Urinary bladder (tissue), 4 donors: ENCODE measurements at places on chromosomes 1 and 21. TPM values are rescaled to one million over a fixed set of nuclear protein-coding genes. Genes with fewer than 3 reads are reported as not detected.

GRCh38 chr1:23169195-23169575 lies 529 bp upstream of the LUZP1 start:
- DNase-seq: no peak

DNA sequence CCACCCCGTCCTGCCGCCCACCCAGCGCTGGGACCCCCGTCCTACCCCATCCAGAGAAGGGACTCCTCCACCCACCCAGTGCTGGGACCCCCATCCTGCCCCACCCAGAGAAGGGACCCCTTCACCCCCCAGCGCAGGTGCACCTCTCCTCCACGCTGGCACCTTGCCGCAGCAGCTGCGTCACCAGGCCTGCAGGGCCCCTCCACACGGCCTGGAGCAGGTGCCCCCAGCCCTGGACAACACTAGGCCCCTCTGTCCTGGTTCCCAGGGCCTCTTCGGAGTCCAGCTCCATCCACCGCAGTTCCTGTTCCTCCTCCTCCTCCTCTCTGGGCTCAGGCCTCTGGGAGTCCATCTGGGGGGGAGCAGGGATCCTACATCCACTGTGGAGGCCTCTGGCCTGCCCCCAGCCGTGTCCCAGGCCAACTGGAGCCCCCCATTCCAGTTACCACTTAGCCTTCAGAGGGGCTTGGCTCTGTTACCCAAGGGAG lies 378 bp downstream of the ANKRD65 start:
- DNase-seq: no peak

DNA sequence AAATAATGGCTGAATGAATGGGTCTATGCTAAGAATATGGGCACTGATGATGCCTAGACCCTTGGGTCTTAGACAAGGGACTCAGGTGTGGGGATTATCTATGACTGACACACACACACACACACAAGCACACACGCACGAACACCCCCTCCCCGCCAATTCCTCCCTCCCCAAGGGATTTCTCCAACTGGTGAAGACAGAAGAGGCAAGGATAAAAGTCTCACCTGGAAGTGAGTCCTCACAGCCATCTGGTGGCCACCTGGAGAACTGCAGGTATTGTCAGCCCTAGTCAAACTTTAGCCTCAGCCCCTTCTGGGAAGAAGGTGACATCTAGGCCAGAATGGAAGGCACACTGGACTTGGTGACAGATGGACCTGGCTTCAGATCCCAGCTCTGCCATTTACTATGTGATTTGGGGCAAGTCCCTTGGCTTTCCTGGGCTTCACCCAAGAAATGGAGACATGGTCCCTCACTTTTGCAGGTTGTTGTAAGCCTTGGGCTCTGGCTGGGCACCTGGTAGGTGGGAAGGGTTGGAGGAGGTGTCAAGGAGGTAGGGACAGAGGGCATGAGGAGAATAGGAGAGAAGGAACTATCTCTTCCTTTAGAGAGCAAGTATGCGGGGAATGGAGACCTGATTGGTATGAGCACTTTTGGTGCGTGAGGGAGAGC lies 4.0 kb upstream of the GPR3 start:
- DNase-seq: no peak

DNA sequence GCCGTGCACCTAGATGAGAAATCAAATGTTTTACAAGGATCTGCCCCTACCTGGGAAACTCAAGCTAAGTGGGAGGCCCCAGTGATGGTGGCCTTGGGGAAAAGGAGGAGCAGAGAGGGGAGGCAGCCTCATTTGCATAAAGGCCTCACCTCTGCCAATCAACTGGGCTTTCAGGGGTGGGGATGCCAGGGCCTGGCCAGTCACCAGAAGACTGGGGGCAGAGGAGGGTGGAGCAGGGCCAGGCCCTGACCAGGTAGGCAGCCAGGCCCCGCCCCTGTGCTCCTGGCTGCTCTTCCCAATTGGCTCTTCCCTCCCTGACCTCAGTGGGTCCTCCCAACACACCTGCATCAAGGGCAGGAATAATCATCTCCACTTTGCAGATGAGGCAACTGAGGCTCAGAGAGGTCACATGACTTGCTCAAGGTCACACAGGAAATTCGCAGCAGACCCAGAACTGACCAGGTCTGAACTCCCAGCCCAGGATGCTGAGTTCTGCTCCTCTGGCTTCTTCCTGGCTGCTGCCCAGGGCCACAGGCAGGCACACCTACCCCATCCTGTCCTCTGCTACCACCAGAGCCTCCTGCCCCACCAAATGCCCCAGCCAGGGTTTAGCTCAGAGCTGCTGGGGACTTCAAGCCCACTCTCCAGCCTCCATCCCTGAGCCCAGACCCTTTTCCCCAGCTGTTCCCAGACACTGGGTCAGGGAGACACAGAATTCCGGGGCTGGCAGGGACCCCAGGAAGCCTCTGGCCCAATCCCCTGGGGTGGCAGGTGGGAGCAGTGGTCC lies 677.9 kb downstream of the MATN1 start:
- no peak for DNase-seq

GRCh38 chr1:198849093-198849492 lies 210.3 kb downstream of the PTPRC start:
- no peak for DNase-seq

DNA sequence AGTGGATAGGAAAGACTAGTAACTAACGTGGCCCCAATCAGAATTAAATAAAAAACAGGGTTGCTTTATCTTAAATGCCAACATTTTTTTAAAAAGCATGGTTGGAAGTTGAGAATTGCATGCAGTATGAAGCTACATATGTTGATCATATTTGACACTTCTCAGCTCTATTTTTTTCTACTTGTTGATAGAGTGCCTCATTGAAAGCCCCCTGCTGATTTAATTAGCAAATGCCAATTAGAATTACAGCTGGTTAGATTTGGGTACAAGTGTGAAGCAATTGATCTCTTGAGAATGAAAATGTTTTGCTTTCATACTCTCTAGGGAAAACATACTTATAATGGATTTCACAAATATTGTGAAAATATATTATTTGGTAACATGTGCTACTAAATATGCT lies 40.5 kb downstream of the CHD1L start:
- no peak for DNase-seq

DNA sequence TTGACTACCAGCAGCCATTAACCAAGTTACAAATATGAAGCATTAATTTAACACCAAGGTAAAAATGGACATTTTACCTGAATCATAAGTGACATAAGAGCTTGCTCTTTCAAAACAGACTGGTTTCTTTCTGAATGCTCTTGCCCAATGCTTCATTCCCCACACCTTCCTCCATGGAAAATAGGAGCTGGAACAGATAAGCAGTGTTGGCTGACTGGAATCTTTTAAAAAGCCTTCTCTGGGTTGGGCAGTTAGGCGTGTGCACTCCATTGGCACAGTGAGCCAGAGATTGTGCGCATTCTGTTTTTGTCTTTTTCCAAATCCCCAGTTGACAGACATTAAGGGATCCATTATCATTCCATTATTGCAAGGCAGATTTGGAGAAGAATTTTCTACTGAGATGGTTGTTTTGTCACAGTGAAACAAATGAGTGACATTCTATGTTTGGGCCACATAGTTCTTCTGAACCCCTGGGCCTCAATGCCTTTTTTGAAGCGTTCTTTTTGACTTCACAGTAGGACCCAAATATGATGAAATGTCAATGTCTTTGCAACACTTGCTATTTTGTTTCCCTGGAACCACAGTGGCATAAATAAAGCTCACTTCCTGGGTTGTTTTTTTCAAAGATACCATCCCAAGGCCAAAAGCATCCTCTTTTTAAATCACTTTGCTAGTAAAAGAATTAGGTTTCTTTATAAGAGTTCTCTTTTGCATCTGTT lies 32.3 kb downstream of the LRRC8B start:
- DNase-seq: no peak

GRCh38 chr21:27725916-27726315 lies 759.0 kb upstream of the ADAMTS5 start:
- DNase-seq: no peak

DNA sequence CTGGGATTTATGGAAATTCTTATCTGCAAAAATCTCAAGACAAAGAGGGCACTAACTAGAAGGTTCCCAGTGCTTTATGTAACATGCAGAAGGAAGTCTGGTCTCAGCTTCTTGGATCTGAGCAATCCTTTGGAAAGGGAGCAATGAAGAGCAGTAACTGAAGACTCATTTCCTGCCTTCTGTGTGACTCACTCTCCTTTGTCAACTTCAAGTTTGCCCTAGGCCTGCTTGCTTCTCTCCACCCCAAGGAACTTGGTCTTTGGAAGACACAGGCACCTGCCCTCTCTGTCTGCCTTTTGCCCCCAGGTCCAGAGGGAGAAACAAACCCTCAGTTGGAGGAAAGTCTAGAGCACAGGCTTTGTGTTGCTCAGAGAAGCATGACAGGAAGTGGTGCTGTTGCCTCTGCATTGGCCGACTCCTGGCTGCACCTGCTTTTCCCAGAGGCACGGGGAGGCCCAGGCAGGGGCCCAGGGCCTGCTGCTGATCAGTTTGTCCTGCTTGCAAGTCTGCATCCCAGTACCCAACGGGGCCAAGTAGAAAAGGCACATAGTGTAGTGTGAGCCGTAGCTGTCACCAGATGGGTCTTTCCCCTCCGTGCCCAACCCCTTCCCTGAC lies 137.2 kb downstream of the DHRS3 start:
- no peak for DNase-seq

- DNase-seq: no peak
Observed at GRCh38 chr1:201357211-201357610, 20.3 kb downstream of the TNNT2 start.

DNA sequence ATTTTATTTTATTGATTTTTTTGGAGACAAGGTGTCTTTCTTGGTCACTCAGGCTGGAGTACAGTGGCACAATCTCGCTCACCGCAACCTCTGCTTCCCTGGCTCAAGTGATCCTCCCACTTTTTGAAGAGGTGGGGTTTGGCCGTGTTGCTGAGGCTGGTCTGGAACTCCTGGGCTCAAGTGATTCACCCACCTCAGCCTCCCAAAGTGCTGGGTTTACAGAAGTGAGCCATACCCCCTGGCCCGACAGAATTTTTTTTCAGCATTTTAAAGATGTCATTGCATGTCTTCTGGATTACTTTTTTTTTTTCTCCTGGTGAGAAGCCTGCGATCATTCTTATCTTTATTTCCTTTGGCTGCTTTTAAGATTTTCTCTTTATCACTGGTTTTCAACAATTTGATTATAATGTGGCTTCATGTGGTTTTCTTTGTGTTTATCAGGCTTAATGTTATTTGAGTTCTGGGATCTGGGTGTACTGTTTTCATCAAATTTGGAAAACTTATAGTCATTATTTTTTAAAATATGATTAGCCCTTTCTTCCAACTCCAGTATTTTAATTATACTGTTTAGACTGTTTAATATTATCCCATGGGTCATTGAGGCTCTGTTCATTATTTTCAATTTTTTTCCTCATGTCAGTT lies 23.1 kb upstream of the PTBP2 start:
- DNase-seq: no peak

DNA sequence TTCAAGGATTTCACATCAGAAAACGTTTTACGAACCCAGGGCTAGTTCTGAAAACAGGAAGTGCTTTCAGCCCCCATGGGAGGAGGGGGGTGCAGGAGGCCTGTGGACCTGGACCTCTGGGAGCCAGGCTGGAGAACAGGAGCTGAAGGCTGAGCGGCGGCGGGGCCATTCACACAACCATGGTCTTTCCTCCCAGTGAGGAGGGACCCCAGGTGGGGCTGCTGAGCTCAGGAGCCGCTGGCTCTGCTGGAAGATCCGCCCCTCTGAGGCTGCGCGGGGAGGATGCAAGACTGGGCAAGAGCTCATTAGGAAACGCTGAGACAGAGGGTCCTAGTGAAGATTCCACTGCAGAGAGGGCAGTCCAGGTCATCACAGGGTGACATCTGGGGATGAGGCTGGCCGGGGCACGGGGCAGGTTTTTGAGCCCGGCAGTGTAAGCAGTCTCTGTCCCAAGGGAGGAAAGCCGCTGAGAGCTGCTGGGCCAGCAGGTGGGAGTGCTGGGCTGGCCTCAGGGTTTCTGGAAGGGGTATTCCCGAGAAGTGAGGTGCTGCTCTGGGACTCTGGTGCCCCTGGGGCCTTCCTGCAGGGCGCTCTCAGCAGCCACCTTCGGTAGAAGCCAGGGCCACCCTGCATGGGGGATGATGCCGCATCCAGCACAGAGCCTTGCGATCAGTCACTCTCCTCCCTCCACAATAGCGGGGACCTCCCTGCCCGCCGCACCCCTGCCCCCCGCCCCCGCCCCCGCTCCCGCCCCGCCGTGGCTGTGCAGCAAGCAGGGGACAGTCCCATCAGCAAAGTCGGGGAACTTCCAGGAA lies 7.5 kb downstream of the MX2 start:
- DNase-seq: no peak

GRCh38 chr21:40751221-40751620 lies 95.7 kb downstream of the DSCAM start:
- no peak for DNase-seq

DNA sequence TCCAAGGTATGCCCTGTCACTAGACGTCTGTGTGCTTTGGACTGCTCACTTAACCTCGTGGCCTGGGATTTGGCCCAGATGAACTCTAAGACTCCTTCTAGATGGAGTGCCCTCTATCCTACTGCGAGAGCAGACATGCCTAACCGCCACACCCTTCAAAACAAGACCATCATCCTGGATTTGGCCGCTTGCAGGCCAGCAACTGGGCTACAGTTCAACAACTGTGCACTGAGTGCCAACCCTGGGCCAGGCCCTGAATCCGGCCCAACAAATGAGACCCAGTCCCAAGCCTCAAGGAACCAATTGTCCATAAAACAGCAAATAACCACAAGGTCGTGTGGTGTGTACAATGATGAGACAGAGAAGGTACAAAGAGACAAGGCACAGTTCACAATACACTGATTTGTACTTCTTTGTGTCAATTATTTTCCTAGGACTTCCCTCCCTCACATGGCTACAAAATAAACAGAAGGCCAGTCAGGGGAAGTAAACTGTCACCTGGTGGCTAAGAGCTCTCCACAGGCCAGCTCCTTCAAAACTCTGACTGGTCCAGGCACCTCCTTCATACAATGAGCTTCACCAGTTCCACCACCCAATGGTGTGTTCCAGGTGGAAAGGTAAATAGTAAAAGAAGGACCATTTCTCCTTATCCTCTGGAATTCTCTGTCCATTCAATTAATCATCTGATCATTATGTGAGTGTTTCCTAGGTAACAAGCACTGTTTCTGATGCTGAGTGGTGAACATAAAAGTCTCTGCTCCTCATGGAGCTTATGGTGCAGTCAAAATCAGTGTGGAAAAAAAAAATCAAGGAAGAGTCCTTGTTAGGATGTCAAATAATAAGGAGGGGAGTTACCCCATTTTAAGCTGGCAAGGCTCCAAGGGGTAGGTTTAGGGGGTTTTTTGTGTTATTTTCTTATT lies 60.4 kb downstream of the CAPZB start:
- DNase-seq: no peak

GRCh38 chr1:25654109-25654660 lies 37.6 kb downstream of the MAN1C1 start:
- DNase-seq: no peak

- DNase-seq: no peak
Observed at GRCh38 chr1:88239205-88239604, 444.9 kb upstream of the PKN2 start.

NAXE gene
- 27.3 TPM for total RNA-seq

RAB3B gene
- 1.7 TPM for total RNA-seq

CSF1 gene
- total RNA-seq: 10.9 TPM

EXO1 gene
- 7.9 TPM for total RNA-seq

CLIC6 gene
- 17.2 TPM for total RNA-seq

DMBX1 gene
- total RNA-seq: not detected

NBPF10 gene
- total RNA-seq: 4.7 TPM
